ENCODE measurements at places on chromosomes 16 and 17.

DNA sequence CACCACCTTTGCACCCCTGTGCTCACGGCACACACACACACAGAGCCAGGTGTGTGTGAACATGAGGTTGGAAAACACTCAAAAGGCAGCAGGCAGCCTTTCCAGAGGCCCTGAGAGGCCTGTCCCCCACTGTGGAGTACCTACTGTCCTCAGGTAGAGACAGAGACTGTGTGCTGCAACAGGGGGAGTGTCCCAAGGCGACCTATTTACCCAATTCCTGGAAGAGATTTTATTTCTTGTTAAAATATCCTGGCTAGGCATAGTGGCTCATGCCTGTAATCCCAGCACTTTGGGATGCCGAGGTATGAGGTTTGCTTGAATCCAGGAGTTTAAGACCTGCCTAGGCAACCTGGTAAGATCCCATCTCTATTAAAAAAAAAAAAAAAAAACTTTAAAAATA, 108.5 kb downstream of the COPRS start:
- DNase-seq = no peak

DNA sequence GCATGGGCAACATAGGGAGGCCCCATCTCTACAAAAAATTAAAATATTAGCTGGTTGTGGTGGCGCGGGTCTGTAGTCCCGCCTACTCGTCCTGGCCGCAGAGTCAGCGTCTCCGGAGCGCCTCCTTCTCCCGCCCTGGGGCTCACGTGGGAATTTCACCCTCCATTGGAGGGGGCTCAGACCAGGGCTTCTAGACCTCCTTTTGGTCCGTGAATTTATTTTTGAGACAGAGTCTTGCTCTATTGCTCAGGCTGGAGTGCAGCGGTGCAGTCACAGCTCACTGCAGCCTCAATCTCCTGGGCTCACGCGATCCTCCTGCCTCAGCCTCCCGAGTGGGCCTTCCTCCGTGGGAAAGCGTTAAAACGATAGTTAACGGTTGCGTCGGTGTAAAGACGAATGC, 394 bp upstream of the NME4 start:
- DNase-seq = no peak

DNA sequence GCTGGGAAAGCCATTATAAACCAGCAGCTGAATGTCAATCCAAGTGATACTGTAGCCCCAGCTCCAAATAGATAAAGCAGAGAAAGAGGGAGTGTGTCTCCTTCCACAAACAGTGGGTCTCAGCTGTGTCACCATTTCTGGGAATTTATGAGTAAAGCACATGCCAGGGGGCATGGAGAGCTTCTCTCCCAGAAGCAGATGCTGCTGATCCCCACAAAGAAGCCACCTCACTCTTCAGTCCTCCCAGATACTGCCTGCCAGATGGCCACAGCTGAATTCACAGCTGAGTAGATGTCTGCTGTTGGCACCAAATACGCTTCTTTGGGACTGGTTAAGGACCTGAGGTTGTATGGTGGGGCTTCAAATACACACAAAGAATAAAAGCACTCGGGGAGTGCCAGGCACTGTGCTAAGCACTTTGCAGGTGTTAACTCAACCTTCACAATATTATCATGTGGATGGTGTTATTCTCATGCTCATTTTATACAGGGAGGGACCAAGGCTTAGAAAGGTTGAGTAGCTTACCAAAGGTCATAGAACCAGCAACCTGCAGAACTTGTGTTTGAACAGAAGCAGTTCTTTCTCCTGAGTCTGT, 298.3 kb downstream of the CDH11 start:
- DNase-seq = no peak

- no peak for DNase-seq
Observed at GRCh38 chr17:66690166-66690565, 144.8 kb upstream of the CACNG5 start.

- DNase-seq = no peak
Observed at GRCh38 chr17:66032082-66032712, 159.7 kb downstream of the CEP112 start.

DNA sequence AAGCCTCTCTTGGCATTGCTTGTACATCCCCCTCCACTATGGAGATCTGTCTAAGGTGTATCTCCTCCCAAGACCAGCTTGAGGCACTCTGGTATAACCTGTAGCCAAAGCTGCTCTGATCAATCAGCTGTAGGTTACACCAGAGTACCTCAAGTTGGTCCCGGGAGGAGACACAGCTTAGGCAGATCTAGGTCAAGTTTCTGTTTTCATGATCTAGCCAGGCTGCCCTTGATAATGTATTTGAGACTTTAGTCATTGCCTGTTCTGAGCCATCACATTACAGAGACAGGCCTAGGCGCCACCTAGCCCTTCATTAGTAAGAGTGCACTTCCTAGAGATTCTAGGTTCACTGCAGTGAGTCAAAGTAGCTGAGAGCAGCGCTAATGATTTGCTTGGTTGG, 31.4 kb downstream of the ASGR1 start:
- DNase-seq = no peak

DNA sequence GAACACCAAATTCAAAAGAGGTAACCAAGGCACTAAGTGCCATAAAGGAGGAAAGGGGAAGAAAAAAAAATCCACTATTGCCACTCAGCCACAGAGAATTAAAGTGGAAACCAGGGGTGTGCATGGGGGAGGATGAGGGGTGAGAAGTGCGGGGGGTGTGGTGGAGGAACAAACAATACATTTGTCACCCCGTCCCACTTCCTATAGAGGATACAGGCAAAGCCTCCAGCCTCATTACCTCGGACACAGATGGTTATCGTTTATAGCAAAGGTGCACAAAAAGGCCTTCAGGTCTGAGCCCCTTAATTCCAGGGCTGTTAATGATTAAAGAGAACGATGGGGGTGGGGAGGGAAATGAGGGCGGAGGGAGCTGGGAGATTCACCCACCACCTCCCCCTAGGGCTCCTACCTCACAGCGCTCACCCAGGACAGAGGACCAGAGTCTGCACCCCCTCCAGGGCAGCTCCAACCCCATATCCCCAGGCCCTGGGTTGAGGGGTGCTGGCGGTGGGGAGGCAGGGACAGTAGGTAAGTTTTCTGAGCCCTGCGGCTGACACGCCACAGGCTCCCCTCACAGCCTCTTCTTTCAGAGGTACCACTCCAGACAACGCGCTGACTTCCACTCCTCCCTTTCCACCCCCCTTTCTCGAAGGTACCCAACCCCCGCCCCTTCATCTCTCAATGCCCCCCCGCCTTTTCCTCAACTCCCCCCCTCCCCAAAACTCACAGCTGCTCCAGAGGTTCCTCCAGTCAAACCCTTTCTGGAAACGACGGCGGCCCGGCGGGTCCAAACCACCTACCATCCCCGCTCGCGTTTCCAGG, 470 bp downstream of the DCUN1D3 start:
- DNase-seq = no peak

GRCh38 chr17:58284613-58285421, 4.1 kb upstream of the MPO start:
- DNase-seq = no peak

DNA sequence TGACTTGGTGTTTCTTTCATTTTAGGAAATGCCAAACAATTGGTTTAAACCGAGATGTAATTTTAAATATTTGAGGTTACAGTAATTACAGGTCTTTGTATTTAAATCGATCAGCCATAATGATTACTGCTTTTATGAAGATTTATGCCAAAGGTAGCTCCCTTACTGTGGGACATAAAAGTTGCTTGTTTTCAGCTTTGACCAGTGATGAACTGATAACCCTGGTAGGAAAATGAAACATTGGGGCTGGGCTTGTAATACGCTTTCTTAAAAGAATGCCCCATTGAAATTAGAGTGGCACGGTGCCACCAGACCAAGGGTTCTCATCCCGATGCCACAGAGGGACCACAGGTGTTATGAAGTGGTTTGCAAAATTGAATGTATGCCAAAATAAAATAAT, 7.3 kb downstream of the TNRC6A start:
- DNase-seq = no peak

DNA sequence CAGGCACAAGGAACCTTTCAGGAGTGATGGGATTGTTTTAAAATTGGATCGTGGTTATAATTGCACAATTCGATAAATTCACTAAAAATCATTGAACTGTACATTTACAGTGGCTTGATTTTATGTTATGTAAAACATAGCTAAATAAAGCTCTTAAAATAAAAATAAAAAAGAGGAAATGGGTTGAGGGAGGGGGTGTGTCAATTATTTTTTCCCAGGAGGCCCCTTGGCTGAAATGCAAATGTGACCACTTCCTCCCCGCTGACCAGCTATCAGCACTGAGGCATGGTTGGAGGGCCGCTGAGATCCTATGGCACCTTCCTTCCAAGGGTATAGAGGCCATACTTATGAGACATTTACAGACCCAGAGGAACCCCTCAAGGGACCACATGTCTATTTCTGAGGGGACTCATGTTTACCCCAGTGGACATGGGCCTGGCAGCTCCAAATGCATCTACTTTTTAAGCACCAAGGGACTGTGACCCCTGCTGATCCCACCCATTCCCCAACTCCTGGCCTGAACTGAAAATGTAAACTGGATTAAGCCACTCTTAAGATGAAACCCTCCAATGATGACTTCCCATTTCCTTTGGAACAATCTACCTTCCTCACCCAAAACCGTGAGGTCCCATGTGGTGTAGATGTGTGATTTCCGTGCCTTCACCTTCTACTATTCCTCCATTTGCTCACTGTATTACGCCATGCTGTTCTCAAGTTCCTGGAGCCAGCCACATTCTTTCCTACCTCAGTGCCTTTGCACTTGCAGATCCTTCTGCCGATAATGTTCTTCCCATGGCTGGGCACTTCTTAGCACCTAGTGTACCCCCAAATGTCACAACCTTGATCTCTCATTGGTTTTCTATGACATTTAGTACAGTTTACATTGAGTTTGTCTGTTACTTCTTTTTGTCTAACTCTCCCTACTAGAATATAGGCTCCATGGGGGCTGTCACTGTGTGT, 2.8 kb upstream of the IL21R start:
- no peak for DNase-seq

GRCh38 chr16:24442631-24443030, 96.7 kb upstream of the RBBP6 start:
- DNase-seq = no peak

GRCh38 chr16:10107081-10107480, 75.1 kb downstream of the GRIN2A start:
- DNase-seq = no peak

Measured in AG09319 (cell line).